ENCODE measurements at places on chromosomes 5 and 9.

GRCh38 chr9:3332802-3333201 is 193.0 kb downstream of the RFX3 start:
- peak; percentile 20 for DNase-seq

- DNase-seq, result peak; percentile 27
Observed at GRCh38 chr9:4050916-4051315, 249.0 kb downstream of the GLIS3 start.

DNA sequence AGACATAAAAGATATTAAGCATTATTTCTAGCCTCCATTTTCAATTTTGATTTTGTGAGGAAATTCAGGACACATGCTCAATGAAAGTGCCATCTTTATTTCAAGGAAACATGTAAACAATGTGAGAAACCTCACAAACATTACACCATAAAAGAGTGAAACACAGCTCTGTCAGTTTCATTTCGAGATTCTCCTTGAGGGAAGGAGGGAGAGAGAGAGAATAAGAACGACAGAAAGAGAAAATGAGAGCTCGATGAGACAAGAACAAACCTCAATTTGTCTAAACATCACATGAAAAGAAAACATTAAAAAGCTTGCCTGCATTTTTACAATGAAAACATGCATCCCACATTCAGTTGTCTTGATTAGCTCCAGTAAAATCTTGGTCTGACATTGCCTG is 553.5 kb upstream of the MEF2C start:
- no peak for DNase-seq

GRCh38 chr9:136339173-136339957 is 12.0 kb downstream of the GPSM1 start:
- DNase-seq, result peak; percentile 73

DNA sequence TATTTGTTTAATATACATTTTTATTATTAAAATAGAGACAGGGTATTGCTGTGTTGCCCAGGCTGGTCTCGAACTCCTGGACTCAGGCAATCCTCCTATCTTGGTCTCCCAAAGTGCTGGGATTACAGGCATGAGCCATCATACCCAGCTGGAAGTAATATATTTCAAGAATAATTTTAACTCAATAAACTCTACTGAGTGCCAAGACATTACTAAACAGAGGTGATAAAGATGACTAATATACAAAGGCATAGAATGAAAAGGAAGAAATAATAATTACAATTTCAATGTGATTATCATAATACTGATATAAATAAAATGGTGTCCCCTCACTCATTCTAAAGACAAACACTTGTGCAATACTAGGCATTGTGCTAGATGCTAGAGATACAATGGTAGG is 13.9 kb downstream of the GOLPH3 start:
- DNase-seq, result no peak

DNA sequence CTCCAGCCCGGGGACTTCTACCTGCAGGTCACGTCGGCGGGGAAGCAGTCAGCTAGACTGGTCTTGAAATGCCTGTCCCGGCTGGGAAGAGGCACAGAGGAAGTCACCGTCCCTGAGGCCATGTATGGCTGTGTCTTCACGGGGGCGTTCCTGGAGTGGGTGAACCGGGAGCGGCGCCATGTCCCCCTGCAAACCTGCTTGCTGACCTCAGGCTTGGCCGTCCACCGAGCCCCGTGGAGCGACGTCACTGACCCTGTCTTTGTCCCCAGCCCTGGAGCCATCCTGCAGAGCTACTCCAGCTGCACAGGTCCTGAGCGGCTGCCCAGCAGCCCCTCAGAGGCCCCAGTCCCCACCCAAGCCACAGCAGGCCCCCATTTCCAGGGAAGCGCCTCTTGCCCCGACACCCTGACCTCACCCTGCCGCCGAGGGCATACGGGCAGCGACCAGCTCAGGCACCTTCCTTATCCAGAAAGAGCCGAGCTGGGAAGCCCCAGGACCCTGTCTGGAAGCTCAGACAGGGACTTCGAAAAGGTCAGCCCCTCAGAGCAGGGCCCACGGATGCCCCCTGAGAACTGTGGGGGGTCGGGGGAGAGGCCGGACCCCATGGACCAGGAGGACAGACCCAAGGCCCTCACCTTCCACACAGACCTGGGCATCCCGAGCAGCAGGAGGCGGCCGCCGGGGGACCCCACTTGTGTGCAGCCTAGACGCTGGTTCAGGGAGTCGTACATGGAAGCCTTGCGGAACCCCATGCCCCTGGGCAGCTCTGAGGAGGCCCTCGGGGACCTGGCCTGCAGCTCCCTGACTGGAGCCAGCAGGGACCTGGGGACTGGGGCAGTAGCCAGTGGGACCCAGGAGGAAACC is 47.8 kb downstream of the PLEKHG4B start:
- no peak for DNase-seq

DNA sequence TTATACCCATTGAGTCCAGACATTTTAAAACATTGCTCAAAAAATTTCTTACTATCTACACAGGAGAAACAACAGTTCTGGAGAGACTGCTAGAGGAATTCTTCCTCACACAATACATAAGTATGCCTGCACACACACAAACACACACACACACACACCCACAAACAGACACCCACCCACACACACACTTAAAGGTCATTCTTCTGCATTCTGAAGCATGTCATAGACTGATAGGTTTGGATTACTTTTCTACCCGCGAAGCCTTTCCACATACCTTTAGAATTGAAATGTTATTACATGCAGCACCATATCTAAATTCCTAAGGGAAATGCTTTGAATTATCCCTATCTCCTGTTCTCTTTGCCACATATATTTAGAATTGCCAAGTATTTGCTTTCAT is 80.2 kb downstream of the FAM174A start:
- no peak for DNase-seq

GRCh38 chr5:107669096-107670031 is 1.4 kb downstream of the EFNA5 start:
- peak; percentile 84 for DNase-seq

- DNase-seq, result no peak
Observed at GRCh38 chr5:35305336-35306020, 75.2 kb upstream of the PRLR start.

- DNase-seq, result peak; percentile 3
Observed at GRCh38 chr5:8720506-8720905, 825.4 kb downstream of the SEMA5A start.

- DNase-seq, result no peak
Observed at GRCh38 chr5:102858808-102859207, 103.7 kb downstream of the PAM start.

DNA sequence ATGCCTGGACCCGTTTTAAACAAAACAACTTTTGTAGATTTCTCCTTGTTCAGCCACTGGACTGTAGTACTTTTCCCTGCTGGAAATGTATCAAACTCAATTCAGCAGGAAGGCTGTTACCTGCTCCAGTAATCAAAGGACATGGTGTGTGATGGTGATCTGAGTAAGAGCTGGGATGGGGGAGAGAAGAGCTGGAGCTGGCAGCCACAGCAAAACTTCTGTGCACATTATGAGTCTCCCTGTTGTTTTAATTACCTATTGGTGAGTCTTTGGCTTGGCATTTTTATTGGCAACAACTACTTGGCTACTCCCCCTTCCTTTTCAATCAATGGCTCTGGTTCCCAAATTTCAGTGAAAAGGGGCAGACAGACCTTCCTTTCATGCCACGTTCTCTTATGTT is 9.7 kb downstream of the NREP start:
- no peak for DNase-seq

DNA sequence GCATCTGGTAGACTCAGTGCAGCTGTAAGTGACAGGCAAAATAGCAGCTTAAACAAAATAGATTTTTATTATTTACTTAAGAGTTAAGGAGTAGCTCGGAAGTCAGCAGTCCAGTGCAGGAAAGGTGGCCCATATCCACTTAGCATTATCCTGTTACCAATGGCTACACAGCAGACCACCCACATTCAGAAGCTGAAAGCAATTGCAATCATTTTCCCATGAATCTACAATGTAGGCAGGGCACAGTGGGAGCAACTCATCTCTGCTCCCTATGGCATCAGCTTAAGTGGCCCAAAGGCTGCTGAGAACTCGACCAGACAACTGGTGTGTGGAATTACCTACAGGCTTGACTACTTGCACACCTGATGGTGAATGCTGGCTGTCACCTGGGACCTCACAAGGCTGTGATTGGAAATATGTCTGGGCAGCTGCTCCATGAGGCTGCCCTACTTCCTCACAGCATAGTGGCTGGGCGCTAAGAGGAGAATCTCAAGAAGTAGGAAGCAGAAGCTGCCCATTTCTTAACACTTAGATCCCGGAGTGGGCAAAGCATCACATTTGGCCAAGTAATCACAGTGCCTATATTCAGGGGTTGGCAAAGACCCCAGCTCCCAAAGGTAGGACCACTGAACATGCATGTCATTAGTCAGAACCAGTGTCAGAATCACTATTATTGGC is 56.4 kb downstream of the SNX18 start:
- no peak for DNase-seq

- DNase-seq, result no peak
Observed at GRCh38 chr9:123684393-123685149, 245.4 kb downstream of the DENND1A start.

DNA sequence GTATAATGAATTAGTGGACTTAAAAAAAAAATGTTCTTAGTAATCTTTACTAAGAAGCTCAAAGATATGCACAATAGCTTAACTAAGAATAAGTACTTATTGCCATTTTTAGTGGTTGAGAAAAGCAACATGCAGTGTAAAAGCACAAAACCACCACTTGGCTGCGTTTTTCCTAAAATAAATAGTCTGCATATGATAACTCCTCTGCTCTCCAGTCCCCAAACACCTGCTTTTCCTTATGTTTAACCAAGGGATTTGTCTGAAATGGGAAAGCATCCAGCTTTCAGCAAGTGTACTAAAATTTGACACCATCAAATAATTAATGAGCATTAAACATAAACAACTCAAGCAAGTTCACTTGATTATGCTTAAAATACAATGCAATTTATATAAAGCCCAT is 41.4 kb downstream of the PSIP1 start:
- no peak for DNase-seq

- no peak for DNase-seq
Observed at GRCh38 chr5:137669811-137670210, 66.1 kb downstream of the KLHL3 start.

DNA sequence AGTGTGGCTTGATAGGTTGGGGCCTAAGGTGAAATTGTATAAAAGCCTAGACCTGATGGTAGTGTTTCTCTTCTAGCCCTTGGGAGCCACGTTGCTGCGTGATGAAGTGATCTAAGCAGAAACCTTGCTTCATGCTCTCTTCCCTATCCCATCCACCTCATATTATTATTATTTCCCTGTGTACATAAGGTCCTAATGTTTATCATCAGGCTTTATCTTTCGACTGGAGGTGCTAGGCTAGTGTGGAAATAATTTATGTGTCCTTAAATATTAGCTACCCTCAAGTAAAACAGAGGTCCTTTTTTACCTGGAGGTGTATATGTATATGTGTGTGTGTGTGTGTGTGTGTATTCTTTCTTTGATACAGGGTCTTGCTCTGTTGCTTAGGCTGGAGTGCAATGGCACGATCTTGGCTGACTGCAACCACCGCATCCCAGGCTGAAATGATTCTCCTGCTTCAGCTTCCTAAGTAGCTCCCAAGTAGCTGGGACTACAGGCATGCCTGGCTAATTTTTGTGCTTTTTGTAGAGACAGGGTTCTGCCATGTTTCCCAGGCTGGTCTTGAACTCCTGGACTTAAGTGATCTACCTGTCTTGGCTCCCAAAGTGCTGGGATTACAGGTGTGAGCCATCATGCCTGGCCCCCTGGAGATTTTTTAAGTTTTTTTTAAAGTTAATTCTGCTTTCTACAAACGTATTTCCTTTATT is 3.7 kb downstream of the UGCG start:
- no peak for DNase-seq

DNA sequence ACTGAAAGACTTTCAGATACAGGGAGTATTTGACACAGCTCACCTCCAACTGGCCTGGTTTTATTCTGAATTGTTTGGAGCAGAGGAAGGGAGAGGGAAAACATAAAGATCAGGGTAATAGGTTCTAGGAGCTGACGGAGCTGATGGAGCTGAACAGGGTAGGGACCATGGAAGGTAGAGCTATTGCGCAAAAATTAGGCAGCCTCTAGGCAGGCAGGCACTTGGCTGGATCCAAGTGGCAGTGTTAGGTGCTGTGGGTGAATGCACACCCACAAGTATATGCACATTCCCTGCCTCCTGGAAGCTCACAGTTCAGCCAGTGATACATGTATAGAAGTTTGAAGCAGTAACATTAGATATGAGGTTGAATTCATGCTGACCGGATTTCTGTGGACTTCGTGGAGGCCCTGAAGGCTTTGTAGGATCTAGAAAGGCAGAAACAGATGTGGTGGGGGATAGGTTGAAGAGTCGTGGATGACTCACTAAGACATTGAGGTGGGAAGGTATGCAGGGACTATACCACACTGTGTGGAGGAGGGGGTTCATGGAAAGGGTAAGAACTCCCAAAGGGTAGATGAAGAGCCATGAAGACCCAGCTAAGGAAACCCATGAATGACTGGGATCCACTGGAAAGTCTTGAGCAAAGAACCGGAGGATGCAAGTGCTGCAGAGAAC is 50.8 kb downstream of the WWC1 start:
- DNase-seq, result no peak

DNA sequence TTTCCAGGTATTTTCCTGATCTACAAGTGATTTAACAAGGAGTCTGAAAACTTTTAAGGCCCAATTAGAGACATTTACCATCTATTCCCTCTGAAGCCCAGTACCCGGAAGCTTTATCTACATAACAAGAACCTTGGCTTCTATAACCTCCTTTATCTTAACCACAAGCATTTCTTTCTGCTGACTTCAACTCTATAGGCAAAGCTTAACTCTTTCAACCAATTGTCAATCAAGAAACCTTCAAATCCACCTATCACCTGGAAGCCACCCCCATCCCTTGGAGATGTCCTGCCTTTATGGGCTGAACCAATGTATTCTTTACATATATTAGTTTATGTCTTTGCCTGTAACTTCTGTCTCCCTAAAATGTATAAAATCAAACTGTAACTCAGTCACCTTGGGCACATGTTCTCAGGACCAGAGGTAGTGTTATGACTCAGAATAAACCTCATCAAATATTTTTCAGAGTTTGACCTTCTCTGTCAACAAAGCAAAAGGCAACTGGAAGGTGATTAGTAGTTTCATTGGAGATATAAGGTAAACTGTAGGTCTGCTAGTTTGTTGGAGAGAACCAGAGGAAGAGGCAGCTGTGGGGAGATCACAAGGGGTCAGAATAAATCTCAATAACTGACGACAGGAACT is 13.0 kb upstream of the RIMOC1 start:
- DNase-seq, result no peak

GRCh38 chr5:32531885-32532520 is 53.4 kb upstream of the SUB1 start:
- no peak for DNase-seq

- no peak for DNase-seq
Observed at GRCh38 chr9:133935328-133936005, 56.7 kb downstream of the VAV2 start.

DNA sequence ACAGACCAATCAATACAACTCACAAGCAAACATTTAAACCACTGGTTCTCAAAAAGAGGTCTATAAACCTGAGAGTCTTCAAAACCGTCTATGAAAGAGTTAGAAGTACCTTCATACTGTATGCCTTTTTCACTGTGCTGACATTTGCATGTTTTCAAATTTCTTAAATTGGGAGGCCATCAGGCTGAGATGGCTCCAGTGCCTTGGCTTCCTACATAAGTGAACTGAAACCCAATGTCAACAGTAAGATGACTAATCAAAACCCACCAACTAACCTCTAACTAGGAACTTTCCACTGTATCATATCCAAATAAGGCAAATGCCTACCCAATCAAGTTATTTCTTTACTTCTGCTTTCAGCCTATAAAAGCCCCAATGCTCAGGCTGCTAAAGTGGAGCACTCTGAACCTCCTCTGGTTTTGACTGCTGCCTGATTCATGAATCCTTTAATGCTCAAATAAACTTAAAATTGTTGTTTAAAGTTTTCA is 35.1 kb downstream of the FAM13B start:
- no peak for DNase-seq

GRCh38 chr9:111037356-111037707 is 938 bp downstream of the LPAR1 start:
- peak; percentile 67 for DNase-seq

All from retina (tissue), 1 donor.